ELF-1 (cell line): ENCODE measurements at places on chromosomes 13 and 19.
A peak's percentile ranks its signal among the peaks of the same experiment; 100 is the strongest.

DNA sequence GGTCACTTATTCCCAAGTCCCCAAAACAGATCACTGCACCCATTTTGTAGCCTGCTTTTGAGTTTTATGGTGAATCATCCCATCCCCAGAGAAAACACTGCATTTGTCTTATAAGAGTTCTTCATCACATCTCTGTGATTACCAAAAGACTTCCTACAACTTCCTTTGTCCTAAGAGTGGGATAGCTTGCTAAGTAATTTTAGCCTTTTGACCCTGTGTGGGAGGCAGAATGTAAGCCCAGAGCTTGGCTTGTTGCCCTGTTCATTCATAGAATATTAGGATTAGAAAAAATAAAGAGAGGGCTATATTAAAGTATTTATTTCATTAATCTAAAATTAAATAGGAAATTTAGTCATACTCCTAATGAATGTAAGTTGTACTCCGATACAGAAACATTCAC, 213.3 kb downstream of the MZT1 start:
- DNase-seq = no peak

GRCh38 chr19:47225746-47226425, 5.1 kb downstream of the BBC3 start:
- DNase-seq = peak; percentile 91

DNA sequence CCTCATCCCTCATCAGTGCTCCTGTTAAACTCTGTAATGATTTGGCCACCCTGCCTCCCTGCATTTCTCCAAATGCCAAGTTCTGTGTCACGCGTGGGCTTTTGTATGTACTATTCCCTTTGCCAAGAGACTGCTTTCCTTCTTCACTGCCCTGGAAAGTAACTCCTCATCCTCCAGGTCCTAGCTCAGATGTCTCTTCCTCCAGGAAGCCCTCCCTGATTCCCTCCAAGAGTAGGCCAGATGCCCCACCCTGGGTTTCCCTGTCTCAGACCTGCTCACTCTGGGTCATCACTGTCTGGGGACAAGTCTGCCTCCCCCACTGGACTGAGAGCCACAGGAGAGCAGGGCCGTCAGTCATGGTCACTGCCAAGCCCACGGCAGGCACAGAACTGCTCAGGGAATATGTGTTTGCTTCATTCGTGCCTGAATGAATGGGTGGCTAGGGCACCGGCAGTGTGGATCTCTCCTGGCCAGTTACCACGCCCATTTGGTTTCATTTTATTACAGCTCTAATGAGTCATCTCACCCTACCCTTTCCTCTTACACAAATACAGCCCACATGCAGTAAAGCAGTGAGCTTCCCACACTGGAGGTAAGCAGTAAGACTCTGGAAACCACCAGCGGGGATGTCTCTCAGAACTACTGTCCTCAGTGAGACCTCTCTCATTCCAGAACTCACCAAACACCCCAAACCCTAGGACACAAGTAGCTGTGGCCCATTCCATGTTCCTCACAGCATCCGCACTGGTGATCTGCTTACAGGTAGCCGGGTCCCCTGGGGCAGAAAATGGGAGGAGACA, 12.1 kb upstream of the GPR4 start:
- DNase-seq = peak; percentile 21

DNA sequence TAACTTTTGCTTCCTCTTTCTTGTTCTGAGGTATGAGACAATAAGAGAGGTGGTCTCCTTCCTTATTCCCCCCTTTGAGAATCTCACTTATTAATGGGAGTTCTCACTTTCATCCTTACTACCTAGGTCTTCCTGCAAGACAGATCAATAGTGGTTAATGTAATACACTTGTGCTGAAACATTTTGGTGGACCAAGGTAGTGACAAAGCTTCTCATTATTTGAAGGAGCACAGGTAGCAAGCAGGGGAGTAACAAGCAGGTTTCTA, 17.9 kb downstream of the ZNF700 start:
- no peak for DNase-seq

GRCh38 chr19:10553943-10554381, 10.3 kb downstream of the ATG4D start:
- DNase-seq = no peak

- peak; percentile 9 for DNase-seq
Observed at GRCh38 chr19:31220540-31220939, 128.7 kb downstream of the TSHZ3 start.

DNA sequence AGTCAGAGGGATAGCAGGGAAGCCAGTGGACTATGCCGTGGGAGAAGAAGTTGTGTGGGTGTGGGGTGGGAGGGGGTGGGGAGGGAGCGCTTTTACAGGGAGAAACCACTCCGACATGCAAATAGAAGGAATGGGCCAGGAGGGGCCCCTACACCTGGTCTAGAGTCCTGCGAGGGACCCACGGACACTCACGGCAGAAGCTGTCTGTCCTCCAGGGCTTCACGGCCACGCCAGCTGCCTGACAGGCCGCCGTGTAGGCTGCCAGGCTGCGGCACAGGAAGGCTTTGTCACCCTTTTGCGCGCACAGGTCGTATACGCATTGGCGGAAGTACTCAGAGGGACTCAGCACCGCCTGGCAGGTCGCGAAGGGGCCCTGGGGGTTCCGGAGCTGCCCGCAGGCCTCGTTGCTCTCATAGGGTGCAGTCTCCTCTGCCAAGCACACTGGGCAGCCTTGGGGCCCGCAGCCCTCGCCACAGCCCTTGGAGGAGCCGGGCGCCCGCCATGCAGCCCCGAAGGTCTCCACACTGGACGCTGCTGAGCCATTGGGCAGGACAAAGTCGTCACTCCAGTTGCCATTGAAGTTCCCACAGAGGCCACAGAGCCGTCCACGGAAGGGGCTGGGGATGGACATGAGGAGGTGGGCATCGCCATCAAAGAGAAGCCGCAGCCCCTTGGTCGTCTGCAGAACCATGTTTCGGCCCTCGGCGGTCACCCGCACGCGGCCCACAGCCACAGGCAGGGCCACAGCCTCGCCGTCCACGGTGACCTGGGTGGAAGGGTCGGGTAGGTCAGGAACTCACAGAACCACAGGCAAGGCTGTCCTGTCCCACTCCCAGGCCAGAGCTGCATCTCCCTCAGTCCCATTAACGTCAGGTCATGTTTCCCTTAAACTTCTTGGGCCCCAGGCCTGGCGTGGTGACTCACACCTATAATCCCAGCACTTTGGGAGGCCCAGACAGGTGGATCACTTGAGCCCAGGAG, 26.0 kb upstream of the FBL start:
- no peak for DNase-seq

DNA sequence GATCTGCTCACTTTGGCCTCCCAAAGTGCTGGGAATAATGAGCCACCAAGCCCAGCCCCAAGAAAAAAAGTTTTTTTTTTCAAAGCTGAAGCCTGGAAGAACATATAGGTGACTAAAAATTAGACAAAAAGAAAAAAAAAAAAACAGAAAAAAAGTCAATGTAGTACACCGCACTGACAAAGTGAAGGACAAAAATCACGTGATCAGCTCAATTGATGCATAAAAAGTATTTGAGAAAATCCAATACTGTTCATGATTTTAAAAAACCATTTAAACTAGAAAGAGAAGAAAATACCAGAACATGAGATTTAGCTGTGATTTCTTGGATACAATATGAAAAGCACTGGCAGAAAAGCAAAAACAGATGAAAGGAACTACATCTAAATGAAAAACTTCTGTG, 10.5 kb upstream of the ERVV-2 start:
- DNase-seq = no peak

DNA sequence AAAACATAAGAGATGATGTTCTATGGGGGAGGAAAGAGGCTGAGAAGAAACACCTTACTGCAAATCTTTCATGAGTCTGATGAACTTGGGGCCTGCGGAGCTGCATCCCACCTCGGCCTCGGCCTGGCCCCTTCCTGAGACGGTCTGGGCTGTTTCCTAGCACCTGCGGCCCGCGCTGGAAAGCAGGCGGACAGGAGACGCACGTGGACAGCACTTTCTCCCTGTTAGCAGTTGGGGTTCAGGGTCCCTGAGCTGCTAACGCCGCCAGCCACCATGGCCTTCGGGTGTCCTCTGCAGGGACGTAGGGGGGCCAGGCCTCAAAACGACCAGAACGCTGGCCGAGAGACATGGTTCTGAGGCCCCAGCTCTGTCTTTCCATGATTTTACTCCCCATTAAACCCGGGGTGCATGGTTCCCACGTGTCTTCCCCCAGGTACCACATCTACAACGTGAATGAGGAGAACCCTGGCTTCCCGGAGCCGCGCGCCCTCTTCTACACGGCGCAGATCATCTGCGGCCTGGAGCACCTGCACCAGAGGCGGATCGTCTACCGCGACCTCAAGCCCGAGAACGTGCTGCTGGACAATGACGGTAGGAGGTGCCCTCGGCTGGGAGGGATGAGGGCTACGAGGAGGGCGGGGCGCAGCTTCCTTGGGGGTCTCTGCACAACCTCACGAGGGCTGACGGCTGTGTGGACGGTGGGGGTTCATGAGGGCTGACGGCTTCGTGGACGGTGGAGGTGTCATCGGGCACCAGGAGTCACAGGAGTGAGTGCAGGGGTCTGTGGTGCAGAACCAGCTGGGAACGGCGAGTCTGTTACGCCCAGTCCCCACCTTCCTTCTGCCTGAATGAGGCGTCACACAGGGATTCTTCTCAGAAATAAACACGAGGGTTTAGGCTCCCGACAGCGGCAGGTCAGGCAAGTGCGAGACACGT, 4.3 kb downstream of the GRK1 start:
- no peak for DNase-seq

- no peak for DNase-seq
Observed at GRCh38 chr13:112183532-112184090, 116.7 kb downstream of the SOX1 start.

GRCh38 chr13:97913206-97913605, 40.3 kb upstream of the IPO5 start:
- DNase-seq = no peak

GRCh38 chr13:48093588-48093987, 1.3 kb downstream of the MED4 start:
- DNase-seq = no peak

- no peak for DNase-seq
Observed at GRCh38 chr13:83272076-83272475, 610.2 kb downstream of the SLITRK1 start.
